ENCODE measurements at places on chromosomes 4 and X.

DNA sequence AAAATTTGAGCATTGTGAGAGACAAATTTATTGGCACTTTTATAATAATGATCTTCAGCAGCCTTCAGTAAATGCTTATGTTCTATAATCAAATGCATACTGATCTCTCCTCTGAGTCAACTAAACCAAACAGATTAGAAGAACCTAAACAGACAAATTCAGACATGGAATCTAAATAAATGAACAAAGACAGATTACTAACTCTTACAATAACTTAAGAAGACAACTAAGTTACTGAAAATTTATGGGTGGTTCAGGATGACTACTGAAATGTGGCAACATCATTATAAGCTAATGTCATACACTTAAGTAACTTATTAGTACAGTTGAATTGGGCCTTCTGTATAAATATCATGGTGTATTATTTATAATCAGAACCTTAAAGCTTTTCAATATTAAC is 127.3 kb downstream of the NEK1 start:
- no peak for DNase-seq

- no peak for DNase-seq
Measured at GRCh38 chrX:120617996-120618630, 11.7 kb downstream of the C1GALT1C1 start.

- peak; percentile 67 for DNase-seq
Measured at GRCh38 chrX:111823128-111823527, 52.9 kb upstream of the TRPC5OS start.

- DNase-seq = no peak
Measured at GRCh38 chr4:185309770-185310169, 86.0 kb downstream of the LRP2BP start.

GRCh38 chrX:25028726-25029125 is 13.0 kb upstream of the ARX start:
- DNase-seq = no peak

GRCh38 chr4:125096662-125097061 is 218.1 kb upstream of the FAT4 start:
- DNase-seq = no peak

DNA sequence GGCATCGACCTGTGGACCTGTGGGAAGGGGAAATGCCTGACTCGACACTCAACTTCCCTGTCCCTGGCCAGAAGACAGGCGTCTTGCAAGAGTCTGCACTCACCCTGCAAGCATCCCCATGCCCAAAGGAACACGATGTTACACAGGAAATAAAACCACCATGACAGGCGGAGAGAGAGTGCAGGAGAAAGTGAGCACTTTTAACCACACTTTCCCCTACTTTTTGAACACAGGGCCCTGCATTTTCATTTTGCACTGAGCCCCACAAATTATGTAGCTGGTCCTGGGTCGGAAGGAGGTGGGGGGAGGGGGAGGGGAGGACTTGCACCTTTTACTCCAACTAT is 13.8 kb upstream of the MAN2B2 start:
- DNase-seq = no peak

DNA sequence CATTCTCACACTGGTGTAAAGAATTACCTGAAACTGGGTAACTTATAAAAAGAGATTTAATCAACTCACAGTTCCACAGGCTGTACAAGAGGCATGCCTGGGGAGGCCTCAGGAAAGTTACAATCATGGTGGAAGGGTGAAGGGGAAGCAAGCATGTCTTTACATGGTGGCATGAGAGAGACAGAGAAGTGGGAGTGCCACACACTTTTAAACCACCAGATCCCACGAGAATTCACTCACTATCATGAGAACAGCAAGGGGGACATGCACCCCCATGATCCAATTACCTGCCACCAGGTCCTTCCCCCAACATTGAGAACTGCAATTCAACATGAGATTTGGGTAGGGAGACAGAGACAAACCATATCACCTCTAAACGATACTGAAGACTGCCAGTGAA is 23.0 kb downstream of the EPGN start:
- DNase-seq = no peak

GRCh38 chr4:173532725-173533511 is 2.9 kb upstream of the HAND2 start:
- no peak for DNase-seq

GRCh38 chrX:53481093-53481492 is 46.9 kb upstream of the HSD17B10 start:
- DNase-seq = peak; percentile 45

GRCh38 chrX:10519278-10519677 is 101.1 kb downstream of the MID1 start:
- DNase-seq = no peak

GRCh38 chr4:152536545-152537182 is 772 bp upstream of the FBXW7 start:
- DNase-seq = peak; percentile 70

- DNase-seq = no peak
Measured at GRCh38 chrX:53714580-53715345, 28.2 kb upstream of the HUWE1 start.

GRCh38 chr4:25859429-25860148 is 3.2 kb downstream of the SEL1L3 start:
- peak; percentile 76 for DNase-seq

GRCh38 chr4:47209833-47210232 is 178.5 kb downstream of the GABRB1 start:
- no peak for DNase-seq

DNA sequence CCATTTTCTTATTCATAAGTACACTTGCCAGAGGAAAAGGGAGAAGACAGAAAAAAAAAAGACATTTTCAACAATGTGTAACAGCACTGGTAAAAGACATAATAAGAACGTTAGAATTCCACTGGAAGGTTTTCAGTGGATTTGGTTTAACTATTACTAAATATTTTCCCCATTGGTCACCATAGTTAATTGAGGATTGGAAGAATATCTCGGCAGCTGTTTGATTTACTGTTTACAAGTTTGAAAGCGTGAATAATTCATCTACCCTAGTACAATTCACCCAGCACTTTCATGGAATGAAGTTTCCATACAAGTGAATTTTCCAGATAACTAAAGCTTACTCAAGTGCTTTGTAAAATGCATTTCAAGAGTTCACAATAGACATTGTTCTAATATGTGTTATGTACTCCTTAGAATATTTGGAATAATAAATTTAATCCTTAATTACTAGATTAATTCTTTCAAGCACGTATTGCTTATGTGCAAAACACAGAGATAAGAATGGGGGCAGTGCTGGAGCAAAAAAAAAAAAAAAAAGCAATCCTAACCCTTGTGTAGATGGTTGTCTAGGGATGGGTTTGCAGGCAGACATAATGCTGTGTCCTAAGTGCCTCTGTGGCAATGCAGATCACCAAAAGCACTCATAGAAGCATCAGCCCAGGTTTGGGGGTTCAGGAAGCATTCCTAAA is 57.1 kb downstream of the ENPEP start:
- DNase-seq = no peak

- peak; percentile 50 for DNase-seq
Measured at GRCh38 chr4:125187226-125188176, 127.3 kb upstream of the FAT4 start.

DNA sequence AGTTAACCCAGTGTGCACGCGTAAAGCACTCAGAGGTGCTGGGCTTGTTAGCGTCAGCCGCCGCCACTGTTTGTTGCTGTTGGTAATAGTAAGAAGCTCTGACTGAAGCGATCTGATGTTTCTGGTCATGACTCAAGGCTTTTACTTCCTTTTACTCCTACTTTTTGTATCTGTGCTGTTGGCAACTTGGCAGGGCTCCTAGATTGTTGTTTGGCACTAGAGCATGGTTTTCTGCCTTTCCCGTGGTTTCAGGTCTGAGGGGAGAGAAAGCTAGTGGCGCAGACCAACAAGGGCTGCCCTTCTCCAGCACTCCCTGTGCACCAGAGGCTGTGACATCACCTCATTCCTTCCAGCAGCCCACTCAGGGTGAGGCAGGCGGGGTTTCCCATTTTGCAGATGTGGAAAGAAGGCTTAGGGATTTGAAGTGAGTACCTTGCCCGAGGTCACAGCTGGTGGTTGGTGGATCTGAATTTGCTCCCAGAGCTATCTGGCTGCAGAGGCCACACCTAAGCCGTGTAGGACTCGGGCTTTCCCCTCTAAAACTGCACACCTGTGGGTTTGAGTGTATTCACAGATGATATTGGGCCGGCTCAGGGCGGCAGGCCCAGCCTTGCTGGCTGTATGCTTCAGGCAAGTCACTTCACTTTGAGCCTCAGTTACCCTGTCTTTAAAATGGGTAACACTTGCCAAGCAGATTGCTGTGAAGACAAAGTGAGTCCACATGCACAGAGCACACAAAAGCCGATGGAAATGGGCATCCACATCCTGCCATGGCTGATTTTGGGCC is 51.2 kb upstream of the TADA2B start:
- no peak for DNase-seq

DNA sequence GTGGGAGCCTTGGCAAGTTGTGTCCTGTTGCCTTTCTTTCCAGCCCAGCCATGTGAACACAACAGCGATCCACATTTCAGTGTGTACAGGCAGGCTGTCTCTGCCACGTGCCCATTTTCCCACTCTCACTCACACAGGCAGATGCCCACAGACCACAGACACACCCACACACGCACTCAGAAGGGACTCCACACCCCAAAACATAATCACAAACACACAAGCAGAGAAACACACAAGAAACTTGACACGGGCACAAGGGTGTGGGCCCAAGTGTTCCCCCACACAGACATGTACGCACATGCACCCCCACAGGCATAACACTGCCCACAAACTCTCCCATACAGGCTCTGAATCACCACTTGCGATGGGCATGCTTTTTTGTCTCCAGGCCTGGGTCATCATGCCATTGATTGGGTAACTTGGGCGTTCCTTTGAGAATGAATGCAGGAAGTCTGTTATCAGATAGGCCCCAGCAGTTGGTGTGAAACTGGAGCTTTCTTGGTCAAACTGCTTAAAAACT is 84.3 kb downstream of the NBDY start:
- no peak for DNase-seq

DNA sequence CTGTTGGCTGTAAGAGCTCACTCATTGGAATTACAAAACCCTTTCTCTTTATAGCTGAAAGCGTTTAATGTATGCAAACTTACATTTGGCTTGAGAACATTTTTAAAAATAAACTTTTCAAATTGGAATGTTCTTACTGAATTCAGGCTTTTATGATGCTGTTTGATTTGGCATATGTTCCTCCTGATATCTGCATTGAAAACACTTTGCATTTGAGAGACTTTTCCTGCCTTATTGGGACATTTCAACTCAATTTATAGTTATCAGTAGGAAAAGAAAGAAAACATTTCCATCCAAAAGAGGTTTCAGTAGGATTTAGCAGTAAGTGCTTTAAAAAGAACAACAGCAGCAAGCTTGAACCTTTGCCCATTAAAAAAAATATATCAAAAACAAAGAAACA is 520.0 kb downstream of the IL1RAPL1 start:
- DNase-seq = no peak

GRCh38 chrX:63750811-63751210 is 34.2 kb downstream of the ARHGEF9 start:
- DNase-seq = no peak

- no peak for DNase-seq
Measured at GRCh38 chr4:81905971-81906370, 434.3 kb upstream of the RASGEF1B start.

- DNase-seq = no peak
Measured at GRCh38 chrX:21438792-21439191, 64.6 kb downstream of the CNKSR2 start.

- no peak for DNase-seq
Measured at GRCh38 chrX:130725519-130725918, 177.5 kb downstream of the ENOX2 start.

DNA sequence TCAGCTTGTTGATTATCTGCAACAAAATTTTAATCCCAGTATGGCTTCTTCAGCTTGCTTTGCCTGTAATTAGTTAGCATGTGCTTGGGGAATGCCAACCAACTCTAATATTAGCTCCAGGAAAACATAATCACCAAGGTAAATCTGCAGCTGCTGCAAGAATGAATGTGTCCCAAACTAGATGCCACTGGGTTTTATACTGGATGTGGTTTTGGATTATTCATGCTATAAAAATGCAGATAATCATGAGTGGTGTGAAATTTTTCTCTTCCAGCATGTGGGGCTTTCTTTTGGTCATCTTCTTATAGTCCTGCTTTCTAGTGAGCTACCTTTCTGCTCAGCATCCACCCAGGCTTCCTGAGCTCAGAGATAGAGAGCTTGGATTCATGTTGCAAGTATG is 295.9 kb upstream of the CASK start:
- DNase-seq = no peak

GRCh38 chr4:55157559-55158277 is 32.3 kb upstream of the KDR start:
- DNase-seq = no peak

DNA sequence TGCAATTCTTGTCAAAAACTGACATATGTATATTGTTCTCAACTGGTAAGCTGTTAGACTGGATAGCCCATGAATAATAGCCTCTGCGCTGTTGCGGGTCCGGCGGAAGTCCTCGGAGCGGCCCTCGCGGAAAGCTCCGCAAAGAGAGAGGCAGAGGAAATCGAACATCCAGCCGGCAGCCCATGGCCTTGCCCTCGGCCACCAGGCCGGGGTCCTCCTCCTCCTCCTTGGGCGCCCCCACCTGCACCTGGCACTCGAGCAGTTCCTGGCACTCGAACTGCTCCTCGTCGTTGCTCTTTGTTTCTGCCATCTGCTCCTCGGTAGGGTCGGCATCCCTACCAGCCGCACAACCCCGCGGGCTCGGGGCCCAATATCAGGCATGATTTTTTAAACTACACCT is 1176.3 kb downstream of the PCDH18 start:
- DNase-seq = no peak

DNA sequence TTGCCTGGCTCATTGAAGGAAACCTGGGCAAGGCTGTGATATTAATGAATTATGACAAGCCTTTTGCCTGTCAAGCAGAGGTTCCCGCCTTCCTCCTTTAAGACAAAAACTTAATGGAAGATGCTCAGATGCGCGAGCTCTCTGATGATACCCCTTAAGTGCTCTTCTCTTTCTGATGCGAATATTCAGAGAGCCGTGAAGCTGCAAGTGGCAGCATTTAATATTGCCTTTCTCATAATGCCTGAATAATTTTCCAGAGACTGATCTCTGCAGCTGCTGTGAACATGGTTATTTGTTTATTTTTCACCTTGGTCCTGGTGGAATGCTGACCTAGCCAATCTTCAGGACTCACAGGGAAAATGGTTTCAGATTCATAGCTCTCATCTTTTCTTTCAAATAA is 251.8 kb downstream of the TENM3 start:
- peak; percentile 19 for DNase-seq

- no peak for DNase-seq
Measured at GRCh38 chr4:52942936-52943335, 80.8 kb downstream of the RASL11B start.

GRCh38 chrX:49949961-49950360 is 27.6 kb downstream of the CLCN5 start:
- DNase-seq = peak; percentile 4

DNA sequence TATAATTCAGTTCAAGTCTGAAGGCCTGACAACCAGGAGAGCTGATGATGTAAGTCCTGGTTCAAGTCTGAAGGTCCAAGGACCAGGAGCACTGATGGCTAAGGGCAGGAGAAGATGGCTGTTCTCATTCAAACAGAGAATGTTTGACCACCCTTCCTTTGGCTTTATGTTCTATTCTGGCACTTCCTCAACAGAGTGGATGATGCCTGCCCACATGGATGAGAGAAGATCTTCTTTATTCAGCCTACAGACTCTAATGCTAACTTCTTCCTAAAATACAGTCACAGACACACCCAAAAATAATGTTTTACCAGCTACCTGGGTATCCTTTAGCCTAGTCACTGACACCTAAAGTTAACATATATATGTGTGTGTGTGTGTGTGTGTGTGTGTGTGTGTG is 25.6 kb upstream of the IRF2 start:
- DNase-seq = no peak
